ENCODE measurements at places on chromosomes 5 and 9.

- DNase-seq: no peak
These were observed 57.5 kb upstream of the STK32A start for GRCh38 chr5:147177125-147177840.

- DNase-seq: no peak
These were observed 47.6 kb downstream of the THBS4 start for GRCh38 chr5:80082731-80083100.

- DNase-seq: no peak
These were observed 21.9 kb downstream of the MACROH2A1 start for GRCh38 chr5:135376961-135377624.

DNA sequence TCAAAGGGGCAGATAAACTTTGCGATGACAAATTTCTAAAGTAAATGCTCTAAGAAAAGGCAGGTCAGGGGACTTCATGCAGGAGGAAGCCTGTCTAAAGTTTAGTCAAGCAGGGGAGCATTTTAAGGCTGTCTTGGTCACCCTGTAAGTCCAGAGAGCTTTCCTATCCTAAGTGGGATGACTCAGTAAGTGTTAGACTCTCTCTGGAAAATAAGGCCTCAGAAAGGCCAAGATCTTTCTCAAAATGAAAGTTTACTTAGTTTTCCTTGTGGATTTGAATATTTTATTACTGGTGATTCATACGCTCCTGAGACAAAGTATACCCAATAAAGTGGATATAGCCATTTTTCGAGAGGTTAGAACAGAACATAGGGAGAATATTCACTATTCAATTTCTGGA, 806.9 kb upstream of the CDH9 start:
- DNase-seq: no peak

DNA sequence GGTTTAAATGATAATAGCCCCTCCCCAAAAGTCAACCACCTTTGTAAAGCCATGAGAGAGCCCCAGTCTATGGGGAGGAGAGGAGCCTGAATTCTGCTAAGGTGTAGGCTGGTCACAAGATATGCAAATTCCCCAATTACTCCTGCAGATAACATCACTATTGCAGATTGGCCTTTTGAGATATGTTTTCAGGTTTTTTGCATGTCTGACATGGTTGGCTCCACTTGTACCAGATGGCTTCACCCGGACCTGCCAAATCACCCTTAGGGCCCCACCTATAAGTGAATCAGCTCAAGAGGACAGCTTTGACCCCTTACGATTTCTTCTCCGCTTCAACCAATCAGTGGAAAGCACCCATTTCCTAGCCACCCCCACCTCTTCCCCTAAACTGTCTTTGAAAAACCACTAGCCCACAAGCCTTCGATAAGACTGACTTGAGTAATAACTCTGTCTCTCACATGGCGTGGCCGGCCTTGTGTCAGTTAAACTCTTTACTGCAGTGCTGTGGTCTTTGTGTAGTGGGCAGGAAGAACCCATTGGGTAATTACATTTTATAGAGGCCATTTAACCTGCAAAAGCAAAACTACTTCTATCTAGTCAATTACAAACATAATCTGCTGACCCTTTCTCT, 69.7 kb downstream of the PRLR start:
- no peak for DNase-seq

GRCh38 chr5:117245130-117245529, 670.5 kb upstream of the SEMA6A start:
- no peak for DNase-seq

- DNase-seq: no peak
These were observed 10.8 kb downstream of the FAF2 start for GRCh38 chr5:176458904-176459561.

All from stimulated activated CD4-positive, alpha-beta T cell treated with anti-CD3 and anti-CD28 coated beads, Interleukin-1b, Interleukin-23, amount 100 ng/mL, for 1 hour (primary cell).